ENCODE measurements at places on chromosomes 3 and 15. TPM values are rescaled to one million over a fixed set of nuclear protein-coding genes. Genes with fewer than 3 reads are reported as not detected.

Gene CLEC3B
- 58.9 TPM for total RNA-seq

Gene SCG3
- 0.18 TPM for total RNA-seq

DNA sequence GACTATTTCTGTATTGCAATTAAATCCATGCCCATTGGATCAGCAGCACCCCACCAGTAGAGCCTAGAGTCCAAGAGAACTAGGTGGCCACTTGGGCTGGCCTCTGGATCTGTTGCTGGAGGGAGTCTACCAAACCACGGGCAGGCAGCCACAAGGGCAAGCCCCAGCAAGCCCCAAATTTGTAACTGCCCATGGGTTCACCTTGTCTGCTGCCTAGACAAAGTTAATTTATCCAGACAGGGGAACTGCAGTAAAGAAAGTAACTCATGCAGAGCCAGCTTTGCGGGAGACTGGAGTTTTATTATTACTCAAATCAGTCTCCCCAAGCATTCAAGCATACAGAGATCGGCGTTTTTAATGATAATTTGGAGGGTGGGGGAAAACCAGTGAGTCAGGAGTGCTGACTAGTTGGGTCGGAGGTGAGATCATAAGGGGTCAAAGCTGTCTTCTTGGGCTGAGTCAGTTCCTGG, 74.0 kb upstream of the TERB2 start:
- DNase-seq, result no peak

DNA sequence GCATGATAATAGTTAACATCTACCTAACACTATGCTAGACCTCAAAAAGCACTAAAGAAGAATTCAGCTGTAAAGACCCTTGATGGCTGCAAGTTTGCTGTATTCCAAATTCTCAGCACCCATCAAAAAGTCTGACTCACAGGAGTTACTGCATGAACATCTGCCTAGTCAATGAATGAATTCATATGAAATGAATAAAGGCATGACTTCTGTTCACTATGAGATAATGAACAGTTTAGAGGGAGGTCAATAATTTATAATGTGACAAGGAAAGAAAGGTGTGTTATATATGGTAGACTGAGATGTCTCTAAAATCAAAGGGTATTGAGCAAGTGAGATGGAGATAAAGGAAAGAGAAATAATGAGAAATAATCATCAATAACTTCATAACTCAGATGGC, 508.2 kb upstream of the TGFBR2 start:
- no peak for DNase-seq

- DNase-seq, result no peak
These were observed 38.4 kb upstream of the MEIS2 start for GRCh38 chr15:37138591-37139215.

DNA sequence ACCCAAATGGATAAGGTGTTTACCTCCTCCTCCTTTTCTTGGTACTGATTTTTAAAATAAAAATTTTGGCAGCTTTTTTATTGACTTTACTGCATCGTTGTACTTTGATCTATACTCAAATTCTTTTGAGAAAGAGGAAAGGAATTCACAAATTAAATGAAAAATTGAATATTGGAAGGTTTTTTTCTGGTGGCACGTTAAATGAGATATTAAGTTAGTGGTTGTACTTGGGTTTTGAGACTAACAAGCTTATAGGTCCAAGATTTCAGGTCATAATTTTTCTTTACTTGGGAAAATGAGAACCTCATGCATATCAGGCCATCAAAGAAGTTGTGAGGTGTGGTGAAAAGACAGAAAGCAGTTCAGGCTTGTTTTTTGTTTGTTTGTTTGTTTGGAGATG, 14.1 kb downstream of the RPLP1 start:
- no peak for DNase-seq

GRCh38 chr3:88031642-88032077, 27.1 kb downstream of the CGGBP1 start:
- DNase-seq, result no peak

DNA sequence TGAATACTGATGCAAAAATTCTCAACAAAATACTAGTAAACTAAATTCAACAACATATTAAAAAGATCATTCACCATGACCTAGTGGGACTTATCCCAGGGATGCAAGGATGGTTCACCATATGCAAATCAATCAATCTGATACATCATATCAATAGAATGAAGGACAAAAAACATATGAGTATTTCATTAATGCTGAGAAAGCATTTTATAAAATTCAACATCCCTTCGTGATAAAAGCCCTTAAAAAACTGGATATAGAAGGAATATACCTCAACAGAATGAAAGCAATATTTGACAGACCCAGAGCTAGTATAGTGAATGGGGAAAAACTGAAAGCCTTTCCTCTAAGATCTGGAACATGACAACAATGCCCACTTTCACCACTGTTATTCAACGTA, 43.0 kb upstream of the FBN1 start:
- DNase-seq, result no peak

Gene LRRK1
- 29.5 TPM for total RNA-seq

Gene KNG1
- not detected for total RNA-seq

DNA sequence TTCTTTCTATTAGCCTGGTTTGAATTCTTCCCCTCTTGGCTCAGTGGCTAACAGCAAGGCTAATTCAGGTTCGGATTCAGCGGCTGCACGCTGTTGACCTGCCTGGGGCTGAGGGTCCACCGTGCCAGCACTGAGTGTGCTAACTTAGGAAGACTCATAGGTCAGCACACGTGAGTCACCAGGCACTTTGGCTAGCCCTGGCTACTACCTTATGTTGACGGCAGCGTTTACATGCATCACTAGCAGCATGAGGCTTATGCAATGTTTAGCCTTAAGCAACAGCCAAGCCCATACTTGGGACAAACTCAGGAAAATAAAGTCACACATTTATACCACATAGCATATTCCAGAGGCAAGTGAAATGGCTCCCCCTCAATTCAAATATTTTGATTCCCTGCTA, 137.7 kb downstream of the RAB11A start:
- DNase-seq, result no peak

DNA sequence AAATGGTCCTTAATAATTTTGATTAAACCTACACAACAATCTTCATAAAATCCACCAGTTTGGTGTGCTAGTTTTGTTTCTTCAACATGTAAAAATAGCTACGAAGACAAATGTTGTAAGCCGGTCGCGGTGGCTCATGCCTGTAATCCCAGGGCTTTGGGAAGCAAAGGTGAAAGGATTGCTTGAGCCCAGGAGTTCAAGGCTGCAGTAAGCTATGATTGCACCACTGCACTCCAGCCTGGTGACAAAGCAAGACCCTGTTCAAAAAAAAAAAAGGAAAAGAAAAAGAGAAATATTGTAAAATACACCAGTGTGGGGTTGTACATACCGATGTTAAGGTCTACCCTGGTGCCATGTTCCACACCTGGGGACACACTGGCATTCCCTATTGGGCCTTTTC, 75.1 kb downstream of the LDHAL6B start:
- no peak for DNase-seq
